ENCODE measurements at places on chromosomes 6 and 20.

- no peaks in the 10 kb centered on the region for H3K36me3 ChIP-seq
- H3K4me3 ChIP-seq: no peak overlapping the region
- H3K27me3 ChIP-seq: no peaks in the 10 kb centered on the region
- no peaks in the 10 kb centered on the region for H3K4me1 ChIP-seq
Measured at GRCh38 chr6:47439348-47439668, 38.3 kb upstream of the CD2AP start.

DNA sequence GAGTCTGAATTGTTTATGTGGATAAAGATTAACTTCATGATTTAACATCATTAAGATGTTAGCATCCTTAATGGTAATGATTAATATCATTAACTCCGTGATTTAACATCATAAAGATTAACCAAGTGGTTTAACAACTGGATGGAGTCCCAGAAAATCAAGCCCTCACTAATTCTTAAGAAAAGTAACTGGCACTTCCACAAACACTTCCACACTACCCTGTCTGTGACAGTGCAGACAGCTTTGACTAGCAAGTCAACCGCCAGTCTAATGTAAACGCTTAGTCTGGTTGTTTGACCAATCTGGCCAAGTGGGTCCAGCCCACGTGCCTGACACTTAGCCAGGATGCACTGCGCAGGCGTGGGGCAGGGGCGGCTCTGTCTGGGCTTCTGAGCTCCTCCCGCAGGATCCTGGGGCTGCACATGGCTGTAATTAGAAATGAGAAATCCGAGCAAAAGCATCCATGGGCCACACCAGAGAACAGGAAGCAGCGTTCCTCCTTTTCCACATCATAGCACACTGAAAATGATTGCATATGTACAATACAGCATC, 424.2 kb downstream of the FOXA2 start:
- H3K27me3 ChIP-seq: no peaks in the 10 kb centered on the region
- DNase-seq: no peak
- H3K4me3 ChIP-seq: no peak overlapping the region

DNA sequence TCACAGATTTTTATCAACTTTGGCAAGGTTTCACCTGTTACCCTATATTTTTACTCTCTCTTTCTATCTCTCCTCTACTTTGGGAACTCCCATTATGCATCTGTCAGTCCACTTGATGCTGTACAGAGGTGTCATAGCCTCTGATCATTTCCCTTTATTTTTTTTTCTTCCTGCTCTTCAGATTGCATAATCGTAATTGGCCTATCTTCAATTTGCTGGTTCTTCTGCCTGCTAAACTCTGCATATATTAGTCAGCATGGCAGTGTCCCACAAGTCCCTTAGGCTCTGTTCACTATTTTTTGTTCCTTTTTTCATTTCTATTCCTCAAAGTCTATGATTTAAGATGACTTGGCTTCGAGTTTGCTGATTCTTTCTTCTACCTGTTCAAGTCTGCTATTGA, 44.7 kb upstream of the MICB start:
- peaks cover 6% of the 10 kb centered on the region for H3K27me3 ChIP-seq
- no peak for DNase-seq
- H3K27ac ChIP-seq: no peak overlapping the region
- H3K4me3 ChIP-seq: no peak overlapping the region
- H3K4me1 ChIP-seq: no peaks in the 10 kb centered on the region
- H3K36me3 ChIP-seq: peaks cover 5% of the 10 kb centered on the region

GRCh38 chr6:35059596-35060345, 81.4 kb downstream of the TCP11 start:
- no peak for DNase-seq
- no peaks in the 10 kb centered on the region for H3K36me3 ChIP-seq
- no peaks in the 10 kb centered on the region for H3K27me3 ChIP-seq
- H3K27ac ChIP-seq: no peak overlapping the region
- H3K4me3 ChIP-seq: no peak overlapping the region

DNA sequence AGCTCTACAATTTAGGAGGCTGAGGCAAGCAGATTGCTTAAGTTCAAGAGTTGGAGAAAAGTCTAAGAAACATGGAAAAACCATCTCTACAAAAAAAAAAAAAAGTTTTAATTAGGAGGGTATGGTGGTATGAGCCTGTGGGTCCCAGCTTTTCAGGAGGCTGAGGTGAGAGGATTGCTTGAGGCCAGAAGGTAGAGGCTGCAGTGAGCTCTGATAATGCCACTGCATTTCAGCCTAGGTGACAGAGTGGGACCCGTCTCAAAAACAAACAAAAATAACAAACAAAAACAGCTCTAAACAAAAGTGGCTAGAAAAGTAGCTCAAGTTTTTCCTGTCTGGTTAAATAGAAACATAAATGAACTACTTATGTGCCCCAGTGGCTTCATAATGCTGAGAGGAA, 2133.6 kb upstream of the DEFB115 start:
- H3K4me1 ChIP-seq: no peaks in the 10 kb centered on the region
- H3K4me3 ChIP-seq: no peak overlapping the region
- H3K27me3 ChIP-seq: no peaks in the 10 kb centered on the region
- no peaks in the 10 kb centered on the region for H3K36me3 ChIP-seq

All from activated naive CD8-positive, alpha-beta T cell treated with anti-CD3 and anti-CD28 coated beads for 36 hours (primary cell).